ENCODE measurements at places on chromosomes 1 and 21. TPM values are rescaled to one million over a fixed set of nuclear protein-coding genes. Genes with fewer than 3 reads are reported as not detected.

IL20 gene
- not detected for polyA plus RNA-seq

TENT5C gene
- polyA plus RNA-seq, result not detected

CLEC20A gene
- polyA plus RNA-seq, result 0.79 TPM

DCST2 gene
- not detected for polyA plus RNA-seq

ATP1A2 gene
- polyA plus RNA-seq, result 60.5 TPM

Data from Purkinje cell (primary cell).